Esophagus mucosa (tissue), 1 donor: ENCODE measurements at places on chromosomes 5 and 9.

GRCh38 chr5:96572864-96573512, 89.2 kb upstream of the CAST start:
- ATAC-seq: no peak

DNA sequence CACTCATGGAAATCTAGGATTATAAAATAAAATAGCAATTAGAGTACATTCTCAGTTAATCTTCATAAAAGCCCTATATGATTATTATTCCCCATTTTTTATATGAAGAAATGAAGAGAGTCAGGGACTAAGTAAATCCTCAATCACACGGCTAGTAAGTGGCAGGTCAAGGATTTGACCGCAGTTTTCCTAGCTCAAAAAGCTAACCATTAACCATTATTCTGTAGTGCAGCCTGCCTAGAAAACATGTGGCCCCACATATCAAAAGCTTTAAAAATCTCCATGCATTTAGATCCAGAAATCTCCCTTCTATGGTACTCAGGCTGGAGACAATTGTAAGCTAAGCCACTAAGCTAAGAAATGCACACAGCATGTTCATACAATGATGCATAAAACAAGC, 21.4 kb downstream of the EPB41L4A start:
- ATAC-seq: no peak

DNA sequence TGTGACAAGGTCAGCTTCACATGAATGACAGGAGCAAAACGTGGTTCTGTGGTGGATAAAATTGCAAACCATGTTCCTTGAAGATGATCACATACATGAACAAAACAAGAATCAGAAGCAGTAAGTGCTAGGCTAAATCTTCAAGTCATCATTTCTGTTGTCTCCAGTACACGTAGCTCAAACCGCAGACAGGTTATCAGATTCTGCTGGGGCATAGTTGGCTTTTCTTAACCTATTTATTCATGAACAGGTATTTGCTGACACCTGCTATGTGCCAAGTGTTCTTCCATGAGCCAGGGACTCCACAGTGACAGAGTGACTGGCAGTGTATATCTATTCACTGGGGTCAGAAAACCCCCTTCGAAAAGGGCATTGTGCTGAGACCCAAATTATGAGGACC, 20.8 kb downstream of the MFAP3 start:
- no peak for ATAC-seq

GRCh38 chr5:134020188-134020587, 15.4 kb upstream of the VDAC1 start:
- ATAC-seq: peak; percentile 60

DNA sequence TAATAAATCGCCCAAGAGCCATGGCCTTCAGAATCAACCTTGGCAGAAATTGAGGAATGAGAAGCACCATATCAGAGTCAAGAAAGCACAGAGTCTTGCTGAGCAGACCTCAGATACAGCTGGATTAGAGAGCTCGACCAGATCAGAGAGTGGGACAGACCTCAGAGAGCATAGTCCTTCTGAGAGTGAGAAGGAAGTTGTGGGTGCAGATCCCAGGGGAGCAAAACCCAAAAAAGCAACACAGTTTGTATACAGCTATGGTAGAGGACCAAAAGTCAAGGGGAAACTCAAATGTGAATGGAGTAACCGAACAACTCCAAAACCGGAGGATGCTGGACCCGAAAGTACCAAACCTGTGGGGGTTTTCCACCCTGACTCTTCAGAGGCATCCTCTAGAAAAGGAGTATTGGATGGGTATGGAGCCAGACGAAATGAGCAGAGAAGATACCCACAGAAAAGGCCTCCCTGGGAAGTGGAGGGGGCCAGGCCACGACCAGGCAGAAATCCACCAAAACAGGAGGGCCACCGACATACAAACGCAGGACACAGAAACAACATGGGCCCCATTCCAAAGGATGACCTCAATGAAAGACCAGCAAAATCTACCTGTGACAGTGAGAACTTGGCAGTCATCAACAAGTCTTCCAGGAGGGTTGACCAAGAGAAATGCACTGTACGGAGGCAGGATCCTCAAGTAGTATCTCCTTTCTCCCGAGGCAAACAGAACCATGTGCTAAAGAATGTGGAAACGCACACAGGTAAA, 4.5 kb downstream of the NFX1 start:
- ATAC-seq: no peak

- ATAC-seq: no peak
These were observed 66.7 kb downstream of the TARS1 start for GRCh38 chr5:33507426-33507825.

DNA sequence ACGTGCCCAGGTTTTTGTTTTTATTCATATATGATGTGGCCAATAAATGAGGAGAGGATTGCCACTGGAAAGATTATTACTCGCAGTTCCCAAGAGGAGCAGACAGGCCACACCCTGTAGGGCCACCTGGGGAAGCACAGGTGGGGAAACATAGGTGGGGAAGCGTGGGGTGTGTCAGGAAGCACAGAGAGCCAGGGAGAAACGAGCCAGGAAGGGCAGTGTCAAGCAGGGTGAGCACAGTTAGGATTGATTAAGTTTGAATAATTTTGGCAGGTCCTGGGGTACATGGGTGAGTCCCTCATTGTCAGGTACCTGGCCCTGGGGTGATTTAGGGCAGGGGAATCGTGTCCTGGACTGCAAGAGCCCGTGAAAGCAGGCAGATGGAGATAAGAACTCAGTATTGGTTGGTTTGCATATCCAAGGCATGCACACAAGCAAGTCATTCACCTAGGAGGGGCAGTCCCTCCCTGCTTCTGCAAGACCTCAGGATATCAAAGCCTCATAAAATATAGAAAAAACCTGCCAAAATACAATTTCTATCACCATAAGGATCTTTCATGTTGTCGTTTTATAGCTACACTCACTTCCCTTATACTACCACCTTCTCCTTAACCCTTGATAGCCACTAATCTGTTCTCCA, 22.4 kb downstream of the MVB12B start:
- ATAC-seq: peak; percentile 68

DNA sequence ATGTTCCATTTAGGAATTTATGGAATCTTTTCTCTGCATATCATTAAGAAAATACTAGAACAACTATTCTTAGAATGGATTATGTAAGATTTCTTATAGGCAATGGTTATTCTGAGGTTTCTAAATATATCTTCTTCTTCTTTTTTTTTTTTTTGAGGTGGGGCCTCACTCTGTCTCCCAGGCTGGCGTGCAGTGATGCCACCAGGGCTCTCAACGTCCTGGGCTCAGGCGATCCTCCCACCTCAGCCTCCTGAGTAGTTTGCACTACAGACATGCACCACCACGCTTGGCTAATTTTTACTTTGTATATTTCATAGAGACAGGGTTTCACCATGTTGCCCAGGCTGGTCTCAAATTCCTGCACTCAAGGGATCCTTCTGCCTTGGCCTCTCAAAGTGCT, 137.2 kb downstream of the SREK1 start:
- ATAC-seq: no peak

- ATAC-seq: no peak
These were observed 34.3 kb upstream of the OLFM1 start for GRCh38 chr9:135053133-135053532.

DNA sequence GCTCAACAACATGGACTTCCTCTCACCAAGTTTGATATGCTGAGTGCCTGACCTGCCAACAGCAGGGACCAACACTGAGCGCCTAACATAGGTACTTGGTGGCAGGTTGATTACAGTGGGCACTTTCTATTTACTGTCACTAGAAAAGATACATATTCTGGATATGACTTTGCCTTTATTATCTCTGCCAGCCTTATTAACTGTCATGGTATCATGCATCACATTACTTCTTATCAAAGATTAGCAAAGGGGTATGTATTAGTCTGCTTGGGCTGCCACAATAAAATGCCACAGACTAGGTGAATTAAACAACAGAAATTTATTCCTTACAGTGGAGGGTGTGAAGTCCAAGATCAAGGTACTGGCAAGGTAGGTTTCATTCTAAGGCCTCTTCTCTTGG, 14.3 kb upstream of the C1QTNF2 start:
- ATAC-seq: no peak

DNA sequence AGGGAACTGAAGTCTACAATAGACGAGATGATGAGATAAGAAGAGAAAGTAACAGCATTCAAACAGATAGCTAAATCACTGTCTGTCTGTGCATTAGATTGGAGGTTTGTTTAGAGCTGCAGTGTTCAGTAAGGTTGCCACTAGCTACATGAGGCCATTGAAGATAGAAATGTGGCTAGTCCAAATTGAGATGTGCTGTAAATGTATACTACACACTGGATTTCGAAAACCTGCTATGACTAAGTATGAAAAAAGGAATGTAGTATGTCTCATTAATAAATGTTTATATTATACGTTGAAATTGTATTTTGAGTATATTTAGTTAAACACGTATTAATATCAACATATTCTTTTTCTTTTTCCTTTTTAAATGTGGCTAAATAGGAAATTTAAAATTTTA, 142.1 kb downstream of the XRCC4 start:
- ATAC-seq: no peak

GRCh38 chr5:165209101-165209727, 1703.8 kb downstream of the MAT2B start:
- no peak for ATAC-seq

GRCh38 chr5:157390551-157391297, 69.3 kb upstream of the NIPAL4 start:
- ATAC-seq: peak; percentile 99

GRCh38 chr5:157303667-157304327, 37.9 kb downstream of the CYFIP2 start:
- ATAC-seq: no peak
